NCI-H510A treated with DMSO at 0.1 percent for 48 hours (cell line): ENCODE measurements at places on chromosomes 4 and X.
A peak's percentile ranks its signal among the peaks of the same experiment; 100 is the strongest.

DNA sequence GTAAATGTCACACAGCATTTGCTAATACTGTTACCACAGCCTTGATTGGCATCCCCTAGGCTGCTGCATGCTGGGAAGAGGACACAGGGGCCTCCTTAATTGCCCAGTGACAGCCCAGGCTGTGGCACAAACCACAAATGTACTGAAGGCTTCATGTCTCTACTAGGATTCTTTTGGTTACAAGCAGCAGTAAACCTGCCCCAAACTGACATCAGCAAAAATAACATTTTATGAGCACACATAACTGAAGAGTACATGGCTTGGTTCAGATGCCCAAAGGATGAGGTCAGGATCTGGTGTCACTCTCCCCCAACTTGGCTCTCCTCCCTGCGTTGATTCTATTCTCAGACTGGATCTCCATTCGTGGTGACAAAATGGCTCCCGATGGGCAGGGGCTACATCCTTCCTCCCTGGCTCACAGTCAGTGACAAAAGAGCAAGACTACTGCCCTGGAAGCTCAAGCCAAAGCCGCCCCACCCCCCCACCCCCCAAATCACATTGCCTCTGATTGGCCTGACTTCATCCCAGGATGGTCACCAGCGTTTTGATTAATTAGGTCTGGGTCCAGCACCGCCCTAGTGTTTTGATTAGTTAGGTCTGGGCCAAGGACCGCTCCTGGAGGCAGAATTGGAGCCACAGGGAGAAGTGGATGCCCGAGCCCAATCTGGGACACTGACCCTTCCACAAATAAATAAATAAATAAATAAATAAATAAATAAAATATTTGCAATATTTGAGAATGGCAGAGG lies 180.5 kb upstream of the RBPJ start:
- DNase-seq = no peak

DNA sequence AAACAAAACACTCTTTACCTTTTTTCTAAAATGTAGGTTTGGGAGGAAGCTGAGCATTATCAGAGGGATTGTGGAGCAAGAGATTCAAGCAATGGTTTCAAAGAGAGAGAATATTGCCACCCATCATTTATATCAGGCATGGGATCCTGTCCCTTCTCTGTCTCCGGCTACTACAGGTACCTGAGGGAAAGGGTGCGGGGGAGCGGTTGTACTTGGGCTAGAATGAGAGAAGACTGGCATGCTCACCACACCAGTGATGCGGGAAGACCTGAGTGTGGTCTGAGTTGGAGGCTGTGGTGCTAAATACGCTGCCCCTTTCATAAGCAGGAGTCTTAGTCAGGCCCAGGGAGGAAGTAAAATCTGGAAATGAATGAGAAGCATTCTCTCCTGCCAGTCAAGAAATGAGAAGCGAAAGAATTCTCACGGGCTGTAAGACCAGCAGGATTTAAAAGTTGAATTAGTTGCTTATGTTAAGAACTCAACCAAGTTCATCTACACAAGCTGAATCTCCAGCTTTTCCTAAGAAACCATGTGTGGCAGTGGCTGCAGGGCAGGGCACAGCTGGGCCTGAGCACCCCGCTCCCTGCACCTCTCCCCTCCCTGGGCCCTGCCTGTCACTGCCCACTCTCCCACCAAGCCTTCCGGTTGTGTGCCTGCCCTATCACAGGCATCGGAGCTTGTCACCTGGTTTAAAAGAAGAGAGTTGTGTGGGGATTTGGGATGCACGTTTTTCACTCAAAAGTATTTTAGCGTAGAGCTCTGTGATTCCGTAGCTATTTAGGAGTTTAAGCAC lies 24.8 kb upstream of the MSANTD1 start:
- DNase-seq = no peak

DNA sequence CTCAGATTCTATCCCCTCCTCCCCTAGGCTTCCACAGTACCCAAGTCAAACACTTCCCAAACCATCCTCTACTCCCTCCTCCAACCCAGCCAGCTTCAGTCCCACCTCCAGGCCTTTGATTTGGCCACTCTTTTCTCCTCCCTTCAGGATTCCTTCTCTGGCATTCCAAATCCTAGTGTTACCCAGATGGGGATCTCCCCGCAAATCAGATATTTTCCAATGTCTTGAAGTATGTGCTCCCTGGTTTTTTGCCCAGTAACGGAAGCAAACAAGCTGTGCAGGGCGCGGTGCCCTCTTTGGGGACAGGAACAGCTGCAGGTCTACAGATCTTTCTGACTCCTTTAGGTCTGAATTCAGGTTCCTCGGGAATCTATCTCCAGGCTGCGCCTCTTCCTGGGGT lies 2.2 kb upstream of the SYN1 start:
- DNase-seq = no peak

DNA sequence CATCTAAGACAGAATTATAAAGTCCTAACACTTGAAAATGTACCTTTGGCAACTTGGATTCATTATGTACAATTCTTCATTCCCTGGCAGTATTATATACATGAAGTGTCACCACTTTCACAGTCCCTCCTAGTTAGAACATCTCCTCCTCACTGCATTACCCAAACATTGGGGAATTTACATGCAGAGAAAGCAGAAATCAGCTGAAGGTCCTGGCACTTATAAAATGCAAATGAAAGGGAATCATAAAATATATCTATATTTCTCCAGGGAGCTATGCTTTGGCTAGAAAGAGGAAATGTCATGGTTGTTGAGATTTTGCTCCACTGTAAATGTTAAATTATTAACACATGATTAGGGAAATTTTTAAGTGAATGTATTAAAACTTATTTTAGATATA lies 835.6 kb upstream of the SLIT2 start:
- DNase-seq = no peak

DNA sequence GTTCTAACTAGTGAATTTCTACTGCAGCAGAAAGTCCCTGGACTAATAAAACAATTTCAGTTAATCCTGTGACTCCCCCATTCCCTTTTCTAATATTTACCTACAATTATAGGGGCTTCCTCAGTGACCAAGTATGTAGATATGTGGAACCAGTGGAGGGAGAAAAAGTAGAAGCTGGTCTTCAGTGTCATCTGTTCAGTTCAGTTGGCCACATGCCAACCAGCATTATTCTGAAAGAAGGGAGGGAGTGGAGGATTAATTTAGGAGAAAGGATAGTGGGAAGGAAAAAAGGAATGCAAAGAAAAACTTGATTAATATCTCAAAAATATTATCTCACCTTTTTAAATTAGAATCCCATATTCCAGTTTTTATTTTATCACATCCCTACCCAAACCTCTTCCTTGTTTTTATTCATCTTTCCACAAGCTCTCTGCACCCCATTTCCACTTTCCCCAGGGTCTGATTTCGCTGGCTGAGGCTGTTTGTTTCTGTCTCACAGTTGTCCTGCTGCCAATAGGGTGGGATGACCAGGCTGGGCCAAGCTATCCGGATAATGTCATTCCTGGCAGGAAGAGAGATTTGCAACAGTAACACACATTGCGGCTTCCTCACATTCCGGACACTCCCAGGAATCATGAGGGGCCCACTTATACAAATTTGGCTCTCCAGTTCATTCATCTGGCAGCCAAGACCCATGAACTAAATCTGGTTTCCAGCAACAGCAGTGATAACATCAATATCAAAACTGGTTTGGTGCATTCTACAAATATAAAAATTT lies 24.6 kb upstream of the ANTXR2 start:
- DNase-seq = no peak

- no peak for DNase-seq
Measured at GRCh38 chr4:25827373-25827772, 35.4 kb downstream of the SEL1L3 start.

- DNase-seq = peak; percentile 76
Measured at GRCh38 chrX:77785486-77786364, at the start of gene ATRX. ATRX (minus strand) TSS chrX:77786216; CDS start chrX:77786001, 215 bp downstream.

DNA sequence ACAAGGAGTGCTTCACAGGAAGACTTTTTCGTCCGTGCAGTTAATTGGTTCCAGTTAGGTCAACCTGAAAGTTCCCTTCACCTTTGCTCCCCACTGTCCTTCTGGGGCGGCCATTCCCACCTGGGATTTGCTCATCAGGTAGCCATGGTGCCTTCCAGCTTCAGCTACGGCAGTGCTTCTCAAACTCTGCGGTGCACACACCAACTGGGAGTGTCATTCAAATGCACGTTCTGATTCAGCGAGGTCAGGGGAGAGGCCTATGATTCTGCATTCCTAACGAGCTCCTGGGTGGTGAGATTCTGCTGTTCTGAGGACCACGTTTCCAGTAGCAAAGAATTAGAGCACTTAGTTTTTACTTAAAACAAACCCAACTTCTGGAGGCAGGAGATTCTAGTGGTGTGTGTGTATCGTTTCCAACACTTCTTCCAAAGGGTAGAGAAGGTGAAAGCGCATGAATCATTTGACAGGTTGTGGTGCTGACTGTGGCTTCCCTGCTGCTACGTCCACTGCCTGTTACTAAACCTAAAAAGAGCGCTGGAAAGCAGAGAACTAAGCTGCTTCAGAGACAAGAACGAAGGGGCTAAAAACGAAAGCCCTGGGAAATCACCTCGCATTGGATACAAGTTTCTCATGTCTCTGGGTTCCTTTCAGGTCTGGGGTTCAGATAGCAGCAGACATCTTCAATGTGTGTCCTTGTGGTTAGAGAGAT lies 4.7 kb upstream of the HELT start:
- DNase-seq = no peak

DNA sequence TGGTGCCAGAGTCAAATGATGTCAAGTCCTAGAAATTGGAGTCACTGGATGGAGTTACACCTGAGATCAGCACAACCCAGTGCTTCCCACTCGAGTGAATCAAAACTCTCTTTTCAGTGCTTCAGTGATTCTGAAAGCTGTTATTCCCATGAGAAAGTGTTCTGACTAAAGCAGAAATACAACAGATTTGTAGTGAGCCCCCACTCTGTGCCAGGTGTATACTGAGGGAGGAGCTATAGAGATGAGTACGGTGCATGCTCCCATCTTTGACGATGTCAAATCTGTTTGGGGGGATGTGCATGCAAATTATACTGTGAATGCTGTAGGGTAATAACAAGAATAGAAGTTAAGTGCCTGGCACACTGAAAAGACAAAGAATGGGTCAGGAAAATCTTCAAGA lies 330.2 kb downstream of the HS3ST1 start:
- DNase-seq = no peak

- DNase-seq = no peak
Measured at GRCh38 chr4:77124576-77124975, 32.4 kb upstream of the CCNG2 start.

GRCh38 chr4:8044699-8045098 lies 105.0 kb upstream of the AFAP1 start:
- peak; percentile 87 for DNase-seq

DNA sequence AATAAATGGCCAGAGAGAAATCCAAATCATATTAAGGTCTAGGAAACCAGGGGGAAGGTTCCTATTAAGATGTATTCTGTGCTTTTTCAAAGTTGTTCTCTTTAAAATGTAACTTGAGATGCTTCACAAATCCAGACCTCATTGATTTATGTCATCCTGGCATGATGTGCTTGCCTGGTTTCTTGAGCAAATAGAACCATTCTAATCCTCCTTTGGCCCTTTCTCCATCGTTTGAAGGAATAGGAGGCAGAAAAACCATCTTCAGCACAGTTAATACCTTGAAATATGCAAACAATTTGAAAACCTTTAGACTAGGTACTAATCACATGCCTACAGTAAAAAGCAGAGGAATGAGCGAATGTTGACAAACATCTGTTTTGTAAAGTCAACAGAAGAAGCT lies 202.2 kb upstream of the CXorf66 start:
- DNase-seq = no peak

DNA sequence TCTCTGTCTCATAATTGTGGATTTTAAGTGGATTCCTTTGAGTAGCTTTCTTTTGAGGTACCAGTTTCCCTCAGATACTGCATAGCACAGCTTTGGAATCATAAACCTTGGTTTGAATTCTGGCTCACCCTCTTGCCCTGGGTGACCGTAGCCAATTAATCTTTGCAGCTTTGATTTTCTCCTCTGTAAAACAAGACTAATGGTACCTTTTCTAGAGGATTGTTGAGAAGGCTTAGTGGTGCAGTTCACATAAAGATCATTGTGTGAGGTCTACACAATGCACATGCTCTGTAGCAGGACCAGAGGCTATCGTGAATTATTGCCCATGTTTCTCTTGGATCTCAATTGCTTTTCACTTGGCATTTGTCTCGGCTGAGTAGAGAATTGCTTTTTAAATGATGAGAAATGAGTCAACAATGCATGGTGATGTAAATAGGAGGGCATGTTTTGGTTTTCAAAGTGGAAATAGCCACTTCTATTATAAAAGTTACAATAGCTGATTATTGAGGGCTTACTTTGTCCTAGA lies 47.9 kb downstream of the TMEM131L start:
- DNase-seq = no peak

- DNase-seq = no peak
Measured at GRCh38 chrX:108245462-108245861, 153.9 kb downstream of the ATG4A start.

- DNase-seq = no peak
Measured at GRCh38 chr4:141102367-141102766, 30.9 kb downstream of the RNF150 start.

DNA sequence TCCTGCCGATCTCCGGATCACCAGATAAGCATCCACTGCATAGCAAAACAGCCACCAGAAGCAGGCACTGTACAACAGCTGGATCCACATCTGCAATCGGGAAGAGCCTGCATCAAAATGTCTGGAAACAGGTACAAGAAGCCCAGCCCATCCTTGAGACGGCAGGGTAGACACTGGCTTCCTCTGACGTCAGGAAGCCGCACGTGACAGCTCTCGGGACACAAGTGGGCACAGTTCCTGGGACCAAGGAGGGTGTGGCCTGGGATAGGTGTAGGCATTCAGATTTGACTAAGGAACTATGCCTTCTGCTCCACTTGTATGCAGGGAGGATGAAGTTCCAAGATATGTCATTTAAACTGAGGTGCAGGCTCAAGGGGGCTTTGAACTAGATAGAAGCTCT lies 6.3 kb downstream of the GPR143 start:
- no peak for DNase-seq

DNA sequence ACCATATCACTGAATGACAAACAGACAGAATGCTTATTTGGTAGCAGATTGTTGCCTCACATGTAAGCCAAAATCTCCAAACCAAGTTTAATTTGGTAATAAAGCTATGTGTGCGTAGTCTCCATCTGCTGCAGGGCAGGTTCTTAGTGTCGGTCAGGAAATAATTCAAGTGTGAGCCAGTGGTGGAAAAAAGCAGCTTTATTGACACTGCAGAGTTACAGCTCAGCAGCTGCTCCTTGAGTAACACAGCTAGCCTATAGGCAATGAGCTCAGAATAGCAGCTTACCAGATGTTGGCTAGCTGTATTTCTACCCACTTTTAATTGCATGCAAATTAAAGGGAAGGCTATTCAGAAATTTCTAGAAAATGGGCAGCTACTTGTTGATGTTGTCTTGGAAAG lies 757.8 kb upstream of the HS3ST1 start:
- DNase-seq = peak; percentile 2

- DNase-seq = no peak
Measured at GRCh38 chr4:157806184-157806583, 366.6 kb downstream of the GASK1B start.

DNA sequence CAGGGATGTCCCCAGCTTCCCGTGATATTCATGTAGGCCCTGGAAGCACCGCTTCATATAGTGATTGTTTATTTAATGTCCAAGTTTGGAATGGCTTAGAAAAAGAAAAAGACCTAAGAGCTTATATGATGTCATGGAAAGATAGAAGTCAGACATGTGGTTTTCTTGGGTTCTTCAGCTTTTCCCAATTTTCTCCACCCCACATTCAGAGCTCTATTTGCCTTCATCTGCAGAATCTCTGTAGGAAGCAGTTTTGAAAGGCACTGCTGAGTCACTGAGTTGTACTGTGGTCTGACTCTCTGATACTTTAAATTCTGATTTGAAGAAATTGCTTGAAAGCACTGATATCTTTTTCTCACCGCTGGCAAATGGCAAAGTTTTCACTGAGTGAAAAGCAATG lies 120.6 kb upstream of the EDNRA start:
- no peak for DNase-seq
